ENCODE measurements at places on chromosomes 13 and 19.

DNA sequence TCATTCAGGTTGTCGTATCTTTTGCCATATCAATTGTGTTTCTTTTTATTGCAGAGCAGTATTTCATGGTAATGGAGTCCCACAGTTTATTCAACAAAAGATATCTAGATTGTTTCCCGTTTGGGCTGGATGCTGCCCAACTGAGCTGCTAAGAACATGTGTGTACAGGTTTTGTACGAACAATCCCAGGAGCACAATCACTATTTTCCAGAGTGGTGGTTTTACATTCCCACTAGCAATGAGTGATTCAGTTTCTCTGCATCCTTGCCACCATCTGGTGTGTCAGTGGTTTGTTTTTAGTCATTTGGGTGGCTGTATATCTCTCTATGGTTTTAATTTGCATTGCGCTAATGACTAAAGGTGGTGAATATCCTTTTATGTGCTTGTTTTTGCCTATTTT, 52.7 kb upstream of the ZDHHC20 start:
- DNase-seq = no peak

GRCh38 chr13:40355126-40355724, 311.2 kb downstream of the FOXO1 start:
- no peak for DNase-seq

- DNase-seq = no peak
Measured at GRCh38 chr19:17796013-17796837, 1.3 kb downstream of the B3GNT3 start.

GRCh38 chr19:18683109-18683957, at the start of gene CRTC1:
Gene CRTC1, plus strand, starts transcription at chr19:18683680. Its CDS starts 23 bp downstream, at chr19:18683703.
- DNase-seq = peak; percentile 82

DNA sequence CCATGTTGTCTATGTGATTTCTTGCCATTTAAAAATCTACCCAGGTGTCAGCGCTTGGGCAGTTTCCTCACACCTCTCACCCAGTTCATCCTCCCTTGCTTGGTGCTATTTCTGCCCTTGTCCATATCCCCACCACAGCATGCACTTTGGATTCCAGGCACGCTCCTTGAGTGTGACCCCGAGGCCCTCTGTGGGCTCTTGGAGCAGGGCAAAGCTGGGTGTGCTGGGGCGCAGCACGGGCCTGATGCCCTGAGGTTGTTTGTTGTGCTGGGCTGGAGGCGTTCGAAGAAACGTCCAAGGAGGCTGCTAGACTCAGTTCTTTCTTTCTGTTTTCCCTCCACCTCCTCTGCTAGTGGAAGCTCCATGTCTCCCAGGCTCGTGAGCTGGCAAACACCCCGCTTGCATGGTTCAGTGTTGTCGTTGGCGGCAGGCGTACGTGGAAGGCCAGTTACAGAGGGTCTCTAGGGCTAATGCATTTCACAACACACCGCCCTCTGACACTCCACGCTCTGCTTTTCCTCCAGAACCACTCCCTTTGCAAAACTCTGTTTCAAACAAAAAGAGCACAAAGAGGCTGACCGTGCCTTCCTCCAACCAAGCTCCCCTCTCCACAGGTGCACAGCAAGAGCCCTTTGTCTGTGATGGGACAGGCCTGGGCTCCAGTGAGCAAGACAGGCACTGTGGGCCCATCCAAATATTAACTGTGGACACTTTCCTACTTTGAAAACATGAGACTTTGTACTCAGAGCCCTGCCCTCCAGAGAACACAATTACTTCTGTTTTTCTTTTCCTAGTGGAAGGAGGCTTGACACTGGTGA, 117.7 kb upstream of the GJB6 start:
- DNase-seq = no peak

DNA sequence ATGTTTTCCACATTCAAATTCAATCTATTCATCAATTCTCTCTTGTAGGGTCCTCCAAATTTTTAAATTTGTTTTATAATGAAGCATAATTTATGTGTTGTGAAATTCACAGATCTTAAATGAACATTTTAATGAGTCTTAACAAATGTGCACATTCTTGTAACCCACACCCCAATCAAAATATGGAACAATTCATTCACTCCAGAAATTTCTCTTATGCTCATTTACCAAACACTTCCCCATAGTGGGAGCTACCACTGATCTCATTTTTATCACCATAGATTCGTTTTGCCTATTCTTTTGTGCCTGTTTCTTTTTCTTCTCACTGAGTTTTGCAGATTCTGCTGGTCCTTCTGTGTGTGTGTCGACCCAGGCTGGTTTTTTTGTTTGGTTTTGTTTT, 664.1 kb downstream of the EFNB2 start:
- no peak for DNase-seq

GRCh38 chr13:76672420-76672819, 213.8 kb downstream of the KCTD12 start:
- DNase-seq = no peak

DNA sequence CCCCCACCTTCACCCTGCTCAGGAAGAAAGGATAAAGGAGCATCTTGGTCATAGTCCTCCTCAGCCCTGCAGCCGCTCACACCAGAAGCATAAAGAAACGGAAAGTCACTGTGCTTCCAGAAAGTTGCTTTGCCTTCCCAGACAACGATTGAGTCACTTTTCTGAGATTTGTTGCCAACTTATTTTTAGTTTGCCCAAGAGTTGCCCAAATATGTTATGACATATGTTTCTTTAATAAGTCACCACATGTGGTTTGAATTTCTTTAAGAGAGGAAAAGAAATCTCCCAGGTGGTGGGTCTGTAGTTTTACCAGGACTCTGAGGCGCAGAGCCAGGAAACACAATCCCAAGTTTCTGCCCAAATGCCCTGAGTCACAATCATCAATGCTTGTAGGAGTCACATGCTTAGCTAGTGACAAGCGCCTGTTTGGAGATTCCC, 63.4 kb upstream of the LRCH1 start:
- DNase-seq = no peak

- DNase-seq = no peak
Measured at GRCh38 chr19:4970558-4971423, 1.9 kb downstream of the KDM4B start.

DNA sequence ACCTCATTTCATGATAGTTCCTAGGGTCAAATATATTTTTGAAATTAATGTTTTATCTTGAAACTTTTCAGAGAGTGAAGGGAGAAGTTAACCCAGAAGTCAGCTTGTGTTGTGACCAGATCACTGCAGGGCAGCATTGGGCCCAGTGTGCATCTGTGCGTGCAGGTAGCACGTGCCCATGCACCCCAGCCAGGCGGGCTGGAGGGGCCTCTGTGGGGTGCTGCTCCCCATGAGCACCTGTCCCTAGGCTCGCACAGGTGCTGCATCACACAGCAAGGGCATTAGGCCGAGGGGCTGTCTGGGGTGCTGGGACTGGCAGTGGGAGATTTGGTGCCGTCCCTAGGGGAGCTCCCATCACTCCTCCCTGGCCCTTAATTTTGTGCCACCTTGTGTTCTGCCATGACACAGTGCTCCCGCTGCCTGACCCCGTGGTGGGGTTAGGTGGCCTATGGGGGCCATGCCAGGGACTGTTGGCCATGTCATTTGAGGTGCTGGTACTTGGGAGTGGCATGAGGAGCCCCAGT, 13.1 kb downstream of the UPF1 start:
- no peak for DNase-seq

GRCh38 chr13:64817691-64818090, 2412.4 kb downstream of the PCDH9 start:
- DNase-seq = no peak

DNA sequence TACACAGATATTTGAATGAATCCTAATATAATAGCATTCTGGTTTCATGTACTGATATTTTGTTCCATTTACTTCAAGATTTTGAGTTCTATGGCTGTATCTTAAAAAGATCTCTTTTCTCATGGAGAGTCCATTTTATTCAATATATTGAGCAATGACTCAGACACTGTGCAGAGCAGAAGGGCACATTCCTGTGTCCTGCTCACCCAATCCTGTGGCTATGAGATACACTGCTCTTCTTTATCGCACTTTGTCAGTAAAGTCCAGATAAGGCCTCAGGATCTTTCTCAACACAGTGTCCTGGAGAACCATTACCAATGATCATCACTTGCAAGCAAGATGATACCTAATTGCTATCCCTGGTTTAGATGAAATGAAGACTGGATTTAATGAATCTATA, 155.0 kb downstream of the CYSLTR2 start:
- no peak for DNase-seq

DNA sequence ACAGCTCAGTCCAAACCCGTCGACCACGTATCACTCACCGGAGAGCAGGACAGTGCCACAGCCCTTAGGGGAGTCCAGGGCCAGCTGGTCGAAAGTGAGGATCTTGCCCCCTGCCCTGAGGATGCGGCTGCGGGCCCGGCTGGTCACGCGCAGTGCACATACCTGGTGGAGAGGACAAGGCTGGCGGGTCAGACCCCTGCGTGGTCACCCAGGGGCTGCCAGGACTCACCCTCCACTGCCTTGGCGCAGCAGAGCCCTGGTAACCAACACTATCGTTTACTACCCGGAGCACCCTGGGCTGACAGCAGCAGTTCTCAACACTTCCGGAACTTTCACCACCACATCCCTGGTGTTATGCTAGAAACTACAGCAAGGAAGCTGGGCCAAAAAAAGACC, 1.2 kb upstream of the FAM83E start:
- DNase-seq = no peak

- DNase-seq = no peak
Measured at GRCh38 chr19:17841810-17842662, 5.7 kb downstream of the JAK3 start.

- DNase-seq = no peak
Measured at GRCh38 chr19:662207-662961, 630 bp downstream of the RNF126 start.

DNA sequence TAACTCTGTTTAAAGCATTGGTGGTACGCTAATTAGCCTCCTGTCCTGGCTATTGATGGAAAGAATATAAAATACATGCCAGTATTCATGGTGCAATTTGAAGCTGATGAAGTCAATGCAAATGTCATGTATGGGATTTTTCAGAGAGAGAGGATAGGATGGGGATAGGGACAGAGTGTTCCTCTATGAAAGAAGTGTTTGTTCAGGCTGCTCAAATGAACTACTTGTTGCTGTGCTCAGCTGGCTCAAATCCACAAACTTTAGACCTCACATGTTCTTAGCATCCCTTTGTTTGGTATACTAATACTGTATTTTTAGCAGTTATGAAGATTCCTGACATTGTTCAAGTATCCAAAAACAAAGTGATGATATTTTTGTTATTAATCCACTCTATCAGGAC, 116.5 kb downstream of the SLITRK1 start:
- peak; percentile 92 for DNase-seq

GRCh38 chr19:50555450-50556281, 12.6 kb downstream of the LRRC4B start:
- DNase-seq = no peak

GRCh38 chr13:51797664-51798488, 6.1 kb downstream of the DHRS12 start:
- DNase-seq = peak; percentile 63

DNA sequence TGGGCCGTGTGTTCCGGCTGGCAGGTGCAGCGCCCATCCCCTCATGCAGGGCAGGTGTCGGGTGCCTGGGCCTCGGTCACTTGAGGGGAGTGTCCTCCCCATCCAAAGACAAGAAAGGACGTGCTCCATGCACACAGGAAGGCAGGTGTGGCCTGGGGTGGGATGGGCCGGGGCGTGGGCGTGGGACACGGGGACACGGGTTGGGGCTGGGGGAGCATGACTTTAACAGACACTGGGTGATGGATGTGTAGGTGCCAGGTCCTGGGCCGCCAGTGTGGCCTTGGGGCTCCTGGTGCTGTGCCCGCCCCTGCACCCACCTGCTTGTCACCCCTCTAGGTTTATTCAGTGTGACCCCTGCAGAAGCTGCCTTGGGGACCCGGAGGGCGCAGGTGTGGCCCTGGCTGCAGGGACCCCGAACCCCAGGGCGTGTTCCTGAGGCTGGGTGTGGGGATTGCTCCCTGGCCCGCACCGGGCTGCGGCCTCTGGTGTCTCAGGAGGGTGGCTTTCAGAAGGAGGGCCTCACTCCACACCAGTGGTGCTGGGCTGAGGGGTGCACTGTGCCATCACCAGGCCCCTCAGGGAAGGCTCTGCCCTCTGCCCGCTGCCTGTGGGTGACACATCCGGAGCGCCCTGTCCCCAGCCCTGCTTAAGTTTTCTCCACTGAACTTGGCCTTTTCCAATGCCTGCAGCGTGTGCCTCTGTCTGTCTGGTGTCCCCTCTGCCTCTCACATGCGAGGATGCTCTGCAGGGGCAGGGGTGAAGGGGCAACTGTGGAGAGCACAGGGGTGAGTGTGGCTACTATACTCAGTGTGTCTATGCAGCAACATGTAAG, 5.2 kb downstream of the TMEM255B start:
- no peak for DNase-seq

GRCh38 chr13:74620308-74620707, 486.1 kb upstream of the KLF12 start:
- no peak for DNase-seq

DNA sequence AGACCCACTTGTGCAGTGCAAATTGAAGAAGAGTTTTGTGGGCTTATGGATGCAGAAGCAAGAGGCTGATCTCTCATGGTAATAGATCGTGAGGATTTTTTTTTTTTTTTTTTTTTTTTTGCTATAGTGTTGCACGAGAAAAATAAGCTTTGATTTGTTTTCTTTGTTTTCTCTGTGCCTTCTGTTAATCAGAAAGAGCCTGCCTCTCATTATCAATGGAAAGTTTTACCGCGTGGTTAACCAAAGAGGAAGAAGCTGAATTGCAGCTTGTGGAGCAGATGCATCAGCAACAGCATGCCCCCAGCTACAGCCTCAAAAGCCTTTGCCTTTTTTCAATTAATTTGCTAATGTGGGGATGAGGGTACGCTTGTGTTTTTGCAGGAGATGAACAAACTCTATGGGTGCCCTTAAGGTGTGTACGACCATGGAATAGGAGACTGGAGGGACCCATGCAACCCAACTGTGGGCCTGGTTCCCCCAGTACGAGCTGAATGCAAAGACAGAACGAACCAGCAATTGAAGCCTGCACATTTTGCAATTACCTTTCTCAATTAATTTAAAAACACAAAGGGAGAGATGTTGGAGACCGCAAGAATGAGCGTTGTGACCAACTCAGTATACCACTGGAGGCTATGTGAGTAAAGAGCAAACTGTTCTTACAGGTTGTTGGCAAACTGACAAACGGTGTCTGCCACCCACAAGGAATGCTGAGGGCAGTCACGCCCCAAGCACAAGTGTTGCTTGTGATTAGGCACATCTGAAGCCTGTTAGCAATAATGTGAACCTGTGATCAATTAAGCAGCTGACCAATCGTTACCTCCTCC, 58.6 kb upstream of the SPRY2 start:
- DNase-seq = no peak

GRCh38 chr13:26503826-26504594, 53.5 kb upstream of the WASF3 start:
- peak; percentile 45 for DNase-seq

- no peak for DNase-seq
Measured at GRCh38 chr13:86155756-86156155, 356.5 kb upstream of the SLITRK6 start.

DNA sequence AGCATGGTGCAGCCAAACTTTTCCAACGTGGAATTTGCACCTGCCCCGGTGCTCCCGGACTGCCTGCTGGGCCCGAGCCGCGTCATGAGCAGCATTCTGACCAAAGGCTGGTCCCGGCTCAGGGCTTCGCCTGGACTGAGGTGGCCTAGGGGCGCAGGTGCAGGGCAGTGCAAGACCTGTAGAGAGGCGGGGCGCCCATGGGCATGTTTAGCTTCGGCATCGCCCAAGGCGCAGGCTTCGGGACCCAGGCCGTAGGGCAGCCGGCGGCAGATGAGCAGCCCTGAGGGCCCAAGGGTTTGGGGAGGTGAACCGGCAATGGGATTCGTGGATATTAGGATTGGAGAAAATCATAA, 23.8 kb downstream of the LRFN3 start:
- no peak for DNase-seq

GRCh38 chr19:18428173-18428786, 9.1 kb downstream of the SSBP4 start:
- no peak for DNase-seq

- no peak for DNase-seq
Measured at GRCh38 chr19:31708520-31708919, 359.3 kb upstream of the TSHZ3 start.

Data from putamen (tissue), 1 donor.